ENCODE measurements at places on chromosomes 1 and 21. TPM values are rescaled to one million over a fixed set of nuclear protein-coding genes. Genes with fewer than 3 reads are reported as not detected.

DNA sequence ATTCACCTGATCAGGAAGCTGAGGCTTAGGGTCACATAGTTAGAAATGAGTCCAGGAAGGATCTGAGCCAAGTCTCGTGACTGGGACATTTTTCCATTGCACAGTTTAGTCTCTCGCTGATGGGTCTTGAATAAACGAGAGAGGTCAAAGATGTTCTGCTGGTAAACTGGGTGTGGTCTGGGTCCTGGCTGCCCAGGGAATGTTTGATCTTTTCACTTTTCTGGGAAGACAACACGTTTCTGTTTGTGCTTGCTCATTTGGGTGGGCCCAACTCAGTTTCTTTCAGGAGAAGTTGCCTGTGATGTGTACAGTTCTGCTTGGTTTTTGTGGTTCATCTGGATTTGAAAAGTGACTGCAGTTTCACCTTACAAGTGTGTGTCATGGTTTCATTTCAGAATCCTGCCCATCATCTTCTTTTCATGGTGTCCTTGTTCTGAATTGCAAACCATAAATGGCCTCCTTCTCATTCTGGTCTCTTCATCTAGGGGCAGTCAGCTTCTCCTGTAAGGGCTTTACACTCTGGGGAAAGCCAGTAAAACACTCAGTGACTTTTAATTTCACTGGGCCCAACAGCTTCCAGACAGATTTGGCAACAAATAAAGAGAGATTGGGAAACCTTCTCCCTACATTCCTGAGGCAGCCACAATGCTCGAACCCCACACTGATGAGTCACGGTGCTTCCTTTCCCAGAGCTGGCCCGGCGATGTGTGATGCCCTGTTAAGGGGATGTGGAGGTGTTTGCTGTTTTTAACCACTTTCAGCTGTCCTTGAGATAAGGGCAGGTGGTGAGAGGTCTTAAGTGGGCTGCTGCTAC lies 7.2 kb upstream of the TACSTD2 start:
- peak; percentile 96 for ATAC-seq

DNA sequence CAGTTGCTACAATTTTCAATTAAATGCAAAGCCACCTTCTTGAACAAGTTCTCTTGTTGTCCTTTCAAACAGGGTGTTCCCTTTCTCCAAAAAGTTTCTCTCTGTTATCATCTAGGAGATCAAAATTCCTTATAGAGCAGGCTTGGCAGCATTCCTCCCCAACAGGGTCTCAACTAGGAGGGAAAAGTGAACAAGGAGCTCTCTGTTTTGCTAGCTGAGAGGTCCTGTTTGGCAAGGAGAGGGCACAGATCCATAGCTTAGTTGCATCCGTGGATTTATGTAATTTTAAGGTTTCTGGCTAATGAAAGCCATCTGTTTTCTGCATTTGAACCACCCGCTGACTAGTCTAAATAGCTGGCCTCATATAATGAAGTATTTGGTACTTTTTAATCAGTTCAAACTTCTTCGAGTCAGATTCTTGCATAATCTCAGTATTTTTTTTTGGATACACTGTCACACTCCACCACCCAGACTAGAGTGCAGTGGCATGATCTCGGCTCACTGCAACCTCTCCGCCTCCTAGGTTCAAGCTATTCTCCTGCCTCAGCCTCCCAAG lies 54.0 kb downstream of the APP start:
- ATAC-seq, result peak; percentile 38

DNA sequence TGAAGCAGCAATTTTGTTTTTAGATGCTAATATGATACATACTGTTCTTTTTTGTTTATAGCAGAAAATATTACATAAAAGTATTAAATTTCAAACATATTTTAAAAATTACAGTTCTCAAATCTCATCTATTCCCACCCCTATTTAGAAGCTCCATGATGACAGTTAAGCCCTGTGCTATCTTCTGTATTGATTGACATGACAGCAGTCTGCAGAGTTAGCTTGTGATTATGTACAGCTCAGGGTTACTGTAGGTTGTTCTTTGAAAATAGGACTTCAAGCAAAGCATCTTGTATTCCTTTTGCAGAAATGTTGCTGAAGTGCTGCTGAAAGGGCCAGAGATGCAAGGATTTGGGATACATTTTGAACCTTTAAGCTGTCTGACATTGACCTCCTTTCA lies 8.2 kb downstream of the GPSM2 start:
- no peak for ATAC-seq

DNA sequence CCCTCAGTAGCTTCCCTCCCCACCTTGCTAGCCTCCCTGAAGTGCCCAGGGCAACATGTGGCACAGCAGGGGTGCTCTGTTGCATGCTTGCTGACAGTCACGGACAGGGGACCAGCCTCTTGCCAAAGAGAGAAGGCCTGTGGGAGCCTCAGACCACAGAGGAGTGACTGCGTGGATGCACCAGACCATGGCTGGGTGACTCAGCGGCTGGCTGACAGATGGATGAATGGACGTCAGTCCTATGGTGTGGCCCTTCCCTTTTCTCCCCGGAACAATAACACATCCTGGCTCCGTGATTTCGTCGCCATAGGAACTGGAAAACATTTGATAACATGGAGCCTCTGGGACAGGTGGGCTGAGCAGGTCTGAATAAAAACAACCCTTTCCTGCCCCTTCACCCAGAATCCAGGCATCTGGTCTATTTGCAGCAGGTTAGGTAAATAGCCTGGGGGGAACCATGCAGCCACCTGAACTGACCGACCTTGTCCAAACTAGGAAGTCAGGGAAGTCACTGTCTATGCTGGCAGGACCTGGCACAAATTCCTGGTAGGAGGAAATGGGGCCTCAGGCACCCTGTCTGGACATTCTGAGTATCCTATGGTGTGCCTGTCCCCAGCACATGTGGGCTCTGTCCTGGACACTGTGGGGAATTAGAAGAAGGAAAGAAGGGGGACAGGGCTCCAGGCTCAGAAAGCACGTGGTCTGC lies 53.3 kb downstream of the NENF start:
- ATAC-seq, result peak; percentile 62

DNA sequence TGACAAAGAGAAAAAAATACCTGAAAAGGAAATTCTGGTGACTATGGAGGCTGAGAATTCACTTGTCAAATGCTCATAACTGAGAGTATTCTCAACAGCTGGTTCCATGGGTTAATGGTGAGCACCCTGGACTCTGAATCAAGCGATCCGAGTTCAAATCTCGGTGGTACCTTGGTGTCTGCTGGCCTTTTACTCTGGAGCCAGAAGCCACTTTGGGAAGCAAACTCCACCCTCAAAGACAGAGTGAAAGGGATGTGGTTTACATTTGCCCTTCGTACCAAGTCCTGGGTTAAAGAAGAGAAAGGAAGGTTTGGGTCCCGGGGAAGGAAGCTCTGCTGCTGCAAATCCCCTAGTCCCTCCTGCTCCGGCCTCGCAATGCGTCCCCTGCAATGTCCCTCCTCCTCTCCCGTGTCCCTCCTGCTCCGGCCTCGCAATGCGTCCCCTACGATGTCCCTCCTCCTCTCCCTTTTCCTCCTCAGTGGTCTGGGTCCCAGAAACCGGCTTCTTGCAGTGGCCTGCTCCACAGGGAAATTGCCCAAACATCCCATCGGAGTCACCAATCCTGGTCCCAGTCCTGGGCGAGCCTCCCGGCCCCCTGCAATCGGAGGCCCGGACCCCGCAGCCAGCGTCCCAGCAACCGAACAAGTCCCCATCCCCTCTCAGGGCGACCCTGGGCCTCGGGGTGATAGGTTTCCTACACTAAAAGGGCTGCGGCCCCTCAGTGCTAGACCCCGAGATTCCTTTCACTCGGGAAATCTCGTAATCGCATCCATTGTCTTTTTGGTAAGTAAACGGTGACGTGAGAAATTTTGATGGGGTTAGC lies 129.4 kb downstream of the PPIAL4G start:
- no peak for ATAC-seq

DNA sequence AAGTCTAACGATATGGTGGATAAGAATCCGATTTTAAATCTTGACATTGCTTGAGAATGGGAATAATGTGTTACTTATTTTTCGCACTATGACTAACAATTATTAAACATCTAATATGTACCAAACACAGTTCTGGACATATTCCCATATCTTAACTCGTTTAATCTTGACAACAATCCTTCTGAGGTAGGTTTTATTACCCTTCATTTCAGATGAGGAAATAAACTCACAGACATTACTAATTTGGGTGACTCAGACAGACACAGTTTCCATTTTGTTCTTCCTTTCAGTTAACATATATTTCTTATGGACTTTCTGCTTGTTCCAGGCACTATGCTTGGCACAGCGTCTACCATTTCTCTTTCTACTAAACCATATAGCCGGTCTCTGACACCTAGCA lies 244.8 kb downstream of the SMYD3 start:
- ATAC-seq, result no peak

DNA sequence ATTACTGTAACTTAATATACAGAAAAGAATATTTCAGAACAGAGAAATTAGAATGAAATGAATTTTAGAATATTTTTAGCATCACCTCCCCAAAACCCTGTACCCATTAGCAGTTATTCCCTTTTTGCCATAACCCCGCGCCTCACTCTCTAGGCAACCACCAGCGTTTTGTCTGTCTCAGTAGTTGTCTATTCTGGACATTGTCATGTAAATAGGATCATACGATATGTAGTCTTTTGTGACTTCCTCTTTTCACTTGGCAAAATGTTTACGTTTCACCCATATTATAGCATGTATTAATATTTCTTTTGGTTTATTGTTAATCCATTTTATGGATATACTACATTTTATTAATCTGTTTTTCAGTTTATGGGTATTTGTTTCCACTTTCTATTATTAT lies 24.9 kb downstream of the SOAT1 start:
- no peak for ATAC-seq

DNA sequence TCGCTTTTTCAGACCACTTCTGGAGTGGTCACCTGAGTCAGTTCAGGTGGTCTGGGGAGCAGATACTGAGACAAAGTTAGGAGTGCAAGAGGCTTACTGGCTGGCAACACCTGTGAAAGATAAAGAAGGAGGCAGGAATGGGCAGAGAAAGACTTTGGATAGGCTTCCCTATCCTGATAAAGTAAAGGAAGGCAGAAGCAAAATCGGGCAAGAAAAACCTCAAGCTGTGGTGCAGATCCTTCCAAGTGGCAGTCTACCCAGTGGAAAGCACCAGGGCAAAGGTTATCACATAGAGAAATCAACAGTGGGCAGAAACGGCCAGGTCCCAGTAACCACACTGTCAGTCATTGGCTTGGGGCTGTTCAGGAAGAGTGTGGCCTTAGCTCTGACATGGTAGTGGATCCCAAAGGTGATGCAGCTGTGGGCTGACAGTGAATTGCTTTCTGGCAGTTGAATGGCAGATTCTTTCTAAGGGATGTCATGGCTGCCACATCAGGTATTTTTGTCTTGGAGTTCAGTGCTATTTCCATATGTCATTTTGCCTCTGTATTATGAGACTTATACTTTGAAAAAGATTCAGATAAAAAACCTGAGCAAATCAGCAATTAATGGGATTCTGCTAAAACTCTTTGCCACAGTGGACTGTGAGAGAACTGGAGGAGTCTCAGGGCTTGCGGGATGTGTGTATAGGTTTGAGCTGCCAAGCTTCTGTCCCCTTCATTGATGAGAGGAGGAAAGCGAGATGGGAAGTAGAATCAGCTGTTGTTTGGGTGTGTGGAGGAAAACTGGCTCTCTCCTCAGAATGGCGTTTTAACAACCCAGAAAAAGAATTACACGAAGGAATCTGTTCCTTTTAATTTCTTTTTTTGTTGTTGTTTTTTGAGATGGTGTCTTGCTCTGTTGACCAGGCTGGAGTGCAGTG lies 8.1 kb upstream of the CGN start:
- no peak for ATAC-seq

GRCh38 chr1:56977910-56978309 lies 12.1 kb upstream of the C8B start:
- ATAC-seq, result no peak

DNA sequence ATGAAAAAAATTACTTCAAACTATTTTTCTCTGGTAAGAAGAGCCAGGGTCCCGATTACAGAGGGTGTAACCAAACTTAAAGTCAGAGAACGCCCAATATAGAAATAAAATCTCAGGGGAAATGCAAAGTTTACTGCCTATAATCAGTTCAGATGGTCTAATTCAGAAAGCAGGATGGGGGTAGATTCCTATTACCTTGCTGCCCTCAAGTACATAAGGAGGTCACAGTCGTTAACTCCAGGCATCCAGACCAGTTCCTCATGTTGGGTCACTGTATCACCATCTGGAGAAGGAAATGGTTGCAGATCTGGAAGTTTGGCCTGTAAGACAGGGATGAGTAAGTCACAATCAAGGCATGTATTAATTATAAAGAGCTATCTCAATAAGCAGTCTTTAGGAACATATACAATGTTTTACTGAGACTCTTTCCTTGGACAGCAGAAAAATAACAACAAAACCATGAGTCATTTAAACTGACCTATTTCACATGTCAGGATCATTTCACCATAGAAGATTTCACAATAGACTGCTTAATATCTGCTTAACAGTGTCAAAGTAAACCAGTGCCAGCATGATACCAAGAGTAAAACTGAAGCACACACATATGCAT lies 179.4 kb downstream of the SLC45A1 start:
- peak; percentile 89 for ATAC-seq

GRCh38 chr1:46315669-46316403 lies 12.3 kb downstream of the UQCRH start:
- ATAC-seq, result no peak

GRCh38 chr1:67683316-67683715 lies 1.7 kb upstream of the GADD45A start:
- no peak for ATAC-seq

DNA sequence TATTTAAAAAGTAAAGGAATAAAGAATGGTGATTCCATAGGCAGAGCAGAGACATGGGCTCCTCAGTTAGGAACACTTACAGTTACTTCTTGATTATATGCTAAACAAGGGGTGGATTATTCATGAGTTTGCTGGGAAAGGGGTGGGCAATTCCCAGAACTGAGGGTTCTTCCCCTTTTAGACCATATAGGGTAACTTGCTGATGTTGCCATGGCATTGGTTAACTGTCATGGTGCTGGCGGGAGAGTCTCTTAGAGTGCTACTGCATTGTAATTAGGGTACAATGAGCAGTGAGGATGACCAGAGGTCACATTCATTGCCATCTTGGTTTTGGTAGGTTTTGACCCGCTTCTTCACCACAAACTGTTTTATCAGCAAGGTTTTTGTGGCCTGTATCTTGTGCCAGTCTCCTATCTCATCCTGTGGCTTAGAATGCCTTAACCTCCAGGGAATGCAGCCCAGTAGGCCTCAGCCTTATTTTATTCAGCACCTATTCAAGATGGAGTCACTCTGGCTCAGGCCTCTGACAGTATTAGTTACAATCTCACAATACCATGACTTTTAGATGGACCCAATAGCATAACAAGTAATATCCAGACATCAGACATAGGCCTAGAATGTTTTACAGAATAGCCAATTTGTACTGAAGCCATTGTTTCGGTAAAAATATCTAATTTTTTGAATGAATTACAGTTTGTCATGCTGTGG lies 106.8 kb downstream of the ZBTB18 start:
- ATAC-seq, result no peak

TFF3 gene
- 6.4 TPM for total RNA-seq

CHIA gene
- total RNA-seq, result not detected

C8B gene
- not detected for total RNA-seq

NTMT2 gene
- not detected for total RNA-seq

KRTAP8-1 gene
- not detected for total RNA-seq

PLA2G4A gene
- total RNA-seq, result 9.7 TPM

CYP4A22 gene
- not detected for total RNA-seq

MPL gene
- 0.27 TPM for total RNA-seq

FCMR gene
- total RNA-seq, result not detected
